ENCODE measurements at places on chromosomes 2 and 18.

DNA sequence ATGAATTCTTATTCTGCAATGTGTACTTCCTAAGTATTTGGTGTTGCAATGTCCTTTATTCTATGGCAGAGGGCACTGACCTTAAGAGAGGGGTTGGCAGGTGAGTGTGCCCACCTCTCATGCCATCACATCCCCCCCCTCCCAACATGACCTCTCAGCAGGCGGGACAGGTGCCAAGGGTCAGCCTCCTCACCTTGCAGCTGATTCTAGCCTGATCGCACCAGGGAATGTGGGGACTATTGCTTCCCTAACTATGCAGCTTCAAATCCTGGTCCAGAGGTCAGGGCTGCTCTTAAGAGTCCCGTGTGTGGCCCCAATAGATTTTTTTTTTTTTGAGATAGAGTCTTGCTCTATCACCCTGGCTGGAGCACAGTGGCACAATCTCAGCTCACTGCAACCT is 9.5 kb downstream of the HJURP start:
- H3K4me1 ChIP-seq: no peaks in the 10 kb centered on the region
- H3K4me3 ChIP-seq: no peak overlapping the region
- no peaks in the 10 kb centered on the region for H3K36me3 ChIP-seq

- H3K4me3 ChIP-seq: no peak overlapping the region
- H3K36me3 ChIP-seq: no peaks in the 10 kb centered on the region
- no peaks in the 10 kb centered on the region for H3K4me1 ChIP-seq
- no peak for DNase-seq
Observed at GRCh38 chr18:5943514-5943913, 48.2 kb upstream of the TMEM200C start.

GRCh38 chr2:148524519-148524919 is 120.0 kb upstream of the EPC2 start:
- H3K4me1 ChIP-seq: peaks cover 84% of the 10 kb centered on the region
- H3K27me3 ChIP-seq: no peaks in the 10 kb centered on the region
- H3K27ac ChIP-seq: peak overlapping the region; percentile 64

DNA sequence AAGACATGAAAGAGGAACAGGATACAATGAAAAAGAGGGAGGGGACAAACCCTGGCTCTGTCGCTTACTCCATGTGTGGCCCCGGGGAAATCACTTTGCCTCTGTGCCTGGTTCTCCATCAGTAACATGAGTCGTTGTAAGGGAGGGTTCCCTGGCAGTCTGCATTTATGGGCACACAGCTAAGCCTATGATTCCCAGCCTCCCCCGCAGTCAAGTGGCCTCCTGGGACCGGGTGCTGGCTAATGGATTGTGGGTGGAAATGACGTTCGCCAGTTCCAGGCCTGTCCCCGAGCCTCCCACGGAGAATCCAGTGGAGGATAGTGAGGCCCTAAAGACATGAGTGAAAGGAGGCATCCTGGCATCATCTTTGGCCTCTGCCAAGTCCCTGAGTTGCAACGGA is 42.7 kb downstream of the SFXN5 start:
- H3K4me3 ChIP-seq: no peak overlapping the region
- no peak overlapping the region for H3K27ac ChIP-seq
- no peak for DNase-seq
- no peaks in the 10 kb centered on the region for H3K4me1 ChIP-seq
